ENCODE measurements at places on chromosomes 5 and 9.

- no peak for DNase-seq
These were observed 446.4 kb upstream of the CCNG1 start for GRCh38 chr5:162990856-162991497.

GRCh38 chr5:135576075-135576599, 2.7 kb downstream of the CXCL14 start:
- no peak for DNase-seq

DNA sequence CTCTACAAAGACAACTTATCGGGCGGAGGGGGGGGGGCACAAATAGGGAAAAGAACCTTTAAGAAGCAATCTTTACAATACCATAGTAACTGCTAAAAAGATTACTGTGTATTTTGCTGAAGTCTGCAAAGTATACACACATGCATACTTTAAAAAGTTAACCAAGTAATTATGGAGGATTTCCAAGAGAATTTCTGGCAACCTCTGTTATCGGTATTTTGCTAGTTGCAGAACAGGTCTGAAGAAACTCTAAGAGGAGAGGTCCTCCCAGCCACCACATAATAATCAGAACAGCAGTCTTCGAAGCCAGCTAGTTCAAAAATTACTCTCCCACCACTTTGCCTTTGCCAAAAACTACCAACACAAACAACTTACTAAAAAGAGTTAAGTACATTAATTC, 56.1 kb downstream of the UBAP2 start:
- no peak for DNase-seq

- DNase-seq: no peak
These were observed 406.7 kb upstream of the IRX4 start for GRCh38 chr5:2289380-2289779.

- DNase-seq: no peak
These were observed 5.4 kb upstream of the CLK4 start for GRCh38 chr5:178632285-178632684.
